Thyroid gland (tissue), 4 donors: ENCODE measurements at places on chromosomes 7 and 10. TPM values are rescaled to one million over a fixed set of nuclear protein-coding genes. Genes with fewer than 3 reads are reported as not detected.

Gene ANKMY2
- 24.5 TPM for total RNA-seq

Gene NRAP
- total RNA-seq: not detected

- DNase-seq: no peak
Measured at GRCh38 chr7:81534446-81534845, 235.4 kb downstream of the HGF start.

Gene OPN4
- total RNA-seq: not detected

GRCh38 chr10:128053356-128053755 lies 72.9 kb downstream of the MKI67 start:
- no peak for DNase-seq

GRCh38 chr7:128203710-128204214 lies 37.3 kb upstream of the LEP start:
- no peak for DNase-seq

Gene NEURL1
- total RNA-seq: not detected

- DNase-seq: peak; percentile 31
Measured at GRCh38 chr7:150852371-150852905, at the start of gene AOC1. TSS of gene AOC1 (plus strand) at chr7:150852517. CDS start at chr7:150856471, 3,954 bp downstream.

Gene GJD4
- total RNA-seq: not detected

Gene LRRC4
- 0.39 TPM for total RNA-seq

Gene TEX36
- total RNA-seq: not detected
